ENCODE measurements at places on chromosomes 2 and 18.

- no peak for DNase-seq
Observed at GRCh38 chr18:58175122-58175785, 131.2 kb downstream of the NEDD4L start.

DNA sequence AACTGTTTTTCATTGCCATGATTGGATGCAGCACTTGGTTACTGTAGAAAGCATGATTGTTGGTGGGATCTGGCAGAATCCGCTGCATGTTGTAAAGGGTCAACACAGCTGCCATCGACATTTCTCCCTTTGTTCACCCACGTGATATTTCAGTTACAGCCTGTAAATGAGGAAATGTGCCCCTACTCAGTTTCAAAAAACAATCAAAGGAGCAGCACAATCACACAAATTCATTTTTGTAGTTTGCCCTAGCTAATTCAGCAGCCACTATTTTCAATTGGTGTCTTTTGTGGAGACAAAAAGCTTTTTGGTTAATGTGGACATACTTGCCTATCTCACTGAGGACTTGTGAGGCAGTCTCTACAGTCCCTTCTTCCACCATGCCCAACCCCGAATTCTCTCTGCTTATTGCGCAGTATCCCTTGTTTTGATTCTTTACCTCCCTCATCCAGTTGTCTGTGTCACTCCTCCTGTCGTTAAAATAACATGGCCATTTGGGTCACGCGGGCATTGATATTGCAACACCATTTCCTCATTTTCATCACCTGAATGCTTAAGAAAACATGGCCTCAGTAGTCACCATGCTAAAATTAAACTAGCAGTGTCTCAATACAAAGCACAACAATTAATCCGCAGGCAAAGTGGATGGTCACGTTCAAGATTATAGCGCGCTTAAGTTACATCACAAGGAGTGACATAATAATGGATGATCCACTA, 6.4 kb upstream of the PROC start:
- DNase-seq: no peak

DNA sequence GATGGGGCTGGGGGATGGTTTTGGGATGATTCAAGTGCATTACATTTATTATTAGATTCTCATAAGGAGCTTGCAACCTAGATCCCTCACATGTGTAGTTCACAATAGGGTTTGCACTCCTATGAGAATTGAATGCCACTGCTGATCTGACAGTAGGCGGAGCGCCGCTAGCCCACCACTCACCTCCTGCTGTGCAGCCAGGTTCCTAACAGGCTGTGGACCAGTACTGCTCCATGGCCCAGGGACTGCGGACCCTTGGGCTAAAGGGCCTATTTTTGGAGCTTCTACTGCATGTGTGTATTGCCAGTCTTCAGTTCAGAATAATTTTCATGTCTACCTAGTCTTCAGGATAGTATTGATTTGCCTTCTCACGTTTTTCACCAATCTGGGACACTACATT, 165.3 kb upstream of the TWIST2 start:
- no peak for DNase-seq

GRCh38 chr2:70837980-70838925, 2.6 kb upstream of the CD207 start:
- DNase-seq: no peak

DNA sequence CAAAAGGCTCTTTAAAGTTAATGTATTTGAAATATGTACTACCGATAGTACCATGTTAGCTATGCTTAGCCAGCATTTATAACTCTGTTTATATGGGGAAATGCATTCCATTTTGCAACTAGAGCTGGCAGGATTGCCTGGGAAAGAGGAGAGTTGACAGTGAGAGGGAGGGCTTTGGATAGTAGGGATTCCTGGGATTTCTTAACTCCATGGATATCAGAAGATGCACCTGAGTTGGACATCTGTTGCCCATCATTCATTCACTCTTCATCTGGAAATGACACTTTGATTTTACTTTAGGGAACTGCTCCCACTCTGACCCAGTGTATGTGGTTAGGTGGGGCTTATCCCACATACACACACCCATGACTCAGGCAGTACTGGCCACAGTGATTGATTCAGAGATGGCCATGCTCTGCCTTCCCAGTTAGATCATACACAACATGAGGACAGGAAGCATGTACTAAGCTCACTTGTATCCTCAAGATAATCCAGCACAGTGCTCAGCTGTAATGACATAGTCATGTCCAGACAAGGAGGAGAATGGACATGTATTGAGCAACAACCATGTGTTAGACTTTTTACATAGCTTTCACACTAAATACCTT, 248.8 kb downstream of the MREG start:
- DNase-seq: no peak

- no peak for DNase-seq
Observed at GRCh38 chr2:126828491-126828890, 70.2 kb upstream of the TEX51 start.

- DNase-seq: no peak
Observed at GRCh38 chr2:88857951-88858411, 166.5 kb downstream of the RPIA start.

DNA sequence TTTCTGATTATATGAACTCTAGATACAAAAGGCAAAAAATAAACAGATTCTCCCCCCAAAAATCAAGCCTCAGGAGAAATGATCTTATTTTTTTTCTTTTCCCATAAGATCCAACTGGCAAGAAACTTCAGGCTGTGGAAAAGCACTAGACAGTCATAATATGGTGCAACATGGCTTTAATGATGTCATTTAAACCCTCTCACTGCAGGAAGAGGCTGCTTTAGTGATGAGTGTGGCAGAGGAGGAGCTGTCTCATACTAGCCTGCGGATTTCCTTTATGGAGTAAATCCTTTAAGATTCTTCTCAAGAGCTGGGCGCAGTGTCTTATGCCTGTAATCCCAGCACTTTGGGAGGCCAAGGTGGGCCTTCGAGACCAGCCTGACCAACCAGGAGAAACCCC, 83.3 kb upstream of the CD28 start:
- no peak for DNase-seq

DNA sequence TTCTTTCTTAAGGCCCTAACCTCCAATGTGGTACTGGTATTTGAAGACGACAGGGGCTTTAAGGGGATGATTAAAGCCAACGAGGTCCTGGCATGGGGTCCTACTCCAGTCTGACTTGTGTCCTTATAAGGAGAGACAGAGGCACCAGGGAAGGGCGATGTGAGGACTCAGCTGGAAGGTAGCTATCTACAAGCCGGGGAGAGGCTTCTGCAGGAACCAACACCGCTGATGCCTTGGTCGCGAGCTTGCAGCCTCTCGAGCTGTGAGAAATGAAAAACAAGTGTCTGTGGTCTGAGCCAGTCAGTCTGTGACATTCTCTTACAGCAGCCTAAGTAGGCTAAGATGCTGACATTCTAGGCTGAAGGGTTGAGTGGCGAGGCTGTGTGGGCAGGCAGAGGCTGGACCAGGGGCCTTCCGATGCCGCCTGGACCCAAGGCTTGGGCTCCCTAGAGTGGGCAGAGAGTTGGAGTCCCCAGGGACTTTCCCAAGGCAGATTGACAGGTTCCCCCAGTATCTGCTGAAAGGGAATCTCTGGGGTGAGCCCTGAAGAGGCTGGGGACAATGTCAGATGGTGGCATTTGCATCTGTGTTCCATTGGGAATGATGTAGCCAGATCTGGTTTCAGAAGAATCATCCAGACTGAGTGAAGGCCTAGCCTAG, 322.9 kb upstream of the HS6ST1 start:
- no peak for DNase-seq

DNA sequence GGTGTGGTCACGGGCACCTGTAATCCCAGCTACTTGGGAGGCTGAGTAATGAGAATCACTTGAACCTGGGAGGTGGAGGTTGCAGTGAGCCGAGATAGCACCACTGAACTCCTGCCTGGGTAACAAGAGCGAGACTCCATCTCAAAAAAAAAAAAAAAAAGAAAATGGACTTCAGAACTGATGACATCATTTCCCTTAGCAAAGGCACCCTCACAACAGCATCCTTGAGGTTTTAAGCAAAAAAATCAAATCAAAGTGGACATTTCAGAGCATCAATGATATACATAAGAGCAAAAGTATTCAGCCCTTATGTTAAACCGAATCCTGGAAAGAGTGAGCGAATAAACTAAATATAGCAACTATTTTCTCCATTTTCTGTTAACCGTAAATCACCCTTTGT, 45.3 kb downstream of the EPB41L3 start:
- DNase-seq: no peak

DNA sequence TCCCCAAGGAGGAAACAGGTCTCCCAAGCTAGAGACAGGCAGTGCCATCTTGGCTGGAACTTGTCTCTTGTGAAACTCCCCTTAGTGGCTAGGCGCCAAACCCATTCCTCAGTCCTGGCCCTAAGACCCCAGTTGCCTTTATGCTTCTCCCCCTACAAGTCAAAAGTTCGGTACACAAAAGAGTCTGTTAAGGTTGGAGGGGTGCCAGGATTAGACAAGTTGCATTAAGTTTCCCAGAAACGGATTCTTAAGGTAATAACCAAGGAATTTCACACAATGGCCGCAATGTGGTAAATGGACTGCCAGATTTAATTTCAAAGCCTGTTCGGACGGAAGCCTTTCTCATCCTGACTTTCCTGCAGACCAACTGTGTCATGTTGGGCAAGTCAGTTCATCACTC, 80.7 kb downstream of the CCBE1 start:
- no peak for DNase-seq

GRCh38 chr2:71531522-71532047, 78.2 kb downstream of the DYSF start:
- DNase-seq: no peak

GRCh38 chr18:41391616-41392595, 563.1 kb upstream of the PIK3C3 start:
- no peak for DNase-seq

GRCh38 chr2:233096006-233096405, 35.9 kb downstream of the INPP5D start:
- DNase-seq: no peak

- no peak for DNase-seq
Observed at GRCh38 chr2:227761740-227762476, 16.2 kb downstream of the SCYGR8 start.

DNA sequence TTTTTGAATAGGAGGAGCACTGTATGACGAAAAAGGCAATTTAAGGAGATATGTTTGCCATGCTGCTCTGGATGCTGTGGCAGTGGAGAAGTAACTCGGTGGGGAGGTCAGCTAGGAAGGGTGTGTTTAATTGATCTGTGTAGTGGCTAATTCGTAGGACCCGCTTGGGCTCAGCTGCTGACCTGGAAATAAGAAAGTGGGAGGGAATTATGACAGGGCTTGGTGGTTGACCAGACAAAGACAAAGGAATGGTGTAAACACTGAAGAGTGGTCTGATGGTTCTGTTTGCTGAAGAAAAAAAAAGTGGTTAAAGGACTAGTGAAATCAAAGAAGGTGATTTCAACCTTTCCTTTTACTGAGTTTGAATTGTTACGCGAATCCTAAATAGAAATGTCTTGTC, 146.0 kb downstream of the MAP4K4 start:
- DNase-seq: no peak

DNA sequence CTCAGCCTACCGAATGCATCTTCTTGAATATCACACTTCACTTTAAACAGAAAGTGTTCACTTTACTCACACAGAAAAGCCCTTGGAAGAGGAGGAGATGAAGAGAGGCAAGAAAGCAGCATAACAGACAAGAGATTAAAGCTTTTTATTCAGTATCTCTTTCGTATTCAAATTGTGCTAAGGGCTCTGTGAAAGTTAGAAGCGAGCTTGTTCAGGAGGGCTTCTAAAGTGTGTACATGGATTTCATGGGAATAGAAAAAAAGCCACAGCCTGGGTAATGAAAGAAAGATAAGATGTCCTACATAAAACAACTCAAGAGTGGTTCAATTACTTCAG, 531.9 kb downstream of the TMEM182 start:
- no peak for DNase-seq

GRCh38 chr2:2173633-2174032, 157.4 kb downstream of the MYT1L start:
- no peak for DNase-seq

- no peak for DNase-seq
Observed at GRCh38 chr18:13378150-13378549, 159.6 kb downstream of the LDLRAD4 start.

DNA sequence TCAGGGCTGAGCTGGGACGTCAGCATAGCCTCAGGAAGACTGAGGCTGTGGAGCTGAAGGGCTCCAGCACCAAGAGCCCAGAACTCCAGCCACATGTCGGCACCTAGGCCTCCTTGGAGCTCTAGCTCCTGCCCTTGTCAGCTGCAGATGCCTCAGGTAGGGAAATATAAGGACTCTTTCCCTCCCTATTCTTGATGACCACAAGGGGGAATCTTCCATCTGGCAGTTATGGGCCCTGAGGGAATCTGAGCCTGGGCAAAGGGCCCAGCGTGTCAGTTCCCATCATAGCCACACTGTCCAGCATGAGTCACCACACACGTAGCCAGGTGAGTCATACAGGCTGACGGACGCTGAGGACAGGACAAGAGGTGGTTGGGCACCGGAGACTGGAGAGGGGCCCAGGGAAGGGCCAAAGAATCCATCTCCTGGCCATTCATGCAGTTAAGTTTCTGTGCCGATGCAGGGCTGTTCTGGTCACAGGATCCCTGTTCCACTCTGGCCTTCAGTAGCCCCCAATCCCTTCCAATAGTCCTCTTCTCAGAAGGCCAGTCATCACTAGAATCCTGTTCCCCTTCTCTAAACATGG, 1.8 kb downstream of the MPV17 start:
- no peak for DNase-seq

GRCh38 chr2:97870396-97870843, 125.3 kb downstream of the TMEM131 start:
- DNase-seq: no peak

GRCh38 chr2:107412209-107412904, 414.3 kb upstream of the RGPD4 start:
- no peak for DNase-seq

- DNase-seq: no peak
Observed at GRCh38 chr2:150133623-150134022, 353.8 kb downstream of the RND3 start.

DNA sequence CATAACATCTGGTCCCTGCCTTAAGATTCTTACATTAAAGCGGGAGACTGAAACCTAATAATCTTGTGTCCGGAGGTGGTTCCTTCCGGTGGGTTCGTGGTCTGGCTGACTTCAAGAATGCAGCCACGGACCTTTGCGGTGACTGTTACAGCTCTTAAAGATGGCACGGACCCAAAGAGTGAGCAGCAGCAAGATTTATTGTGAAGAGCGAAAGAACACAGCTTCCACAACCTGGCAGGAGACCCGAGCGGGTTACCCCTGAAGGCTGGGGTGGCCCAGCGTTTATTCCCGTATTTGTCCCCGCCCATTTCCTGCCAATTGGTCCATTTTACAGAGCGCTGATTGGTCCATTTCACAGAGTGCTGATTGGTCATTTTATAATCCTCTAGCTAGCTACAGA, 122.3 kb upstream of the SIX2 start:
- no peak for DNase-seq

- no peak for DNase-seq
Observed at GRCh38 chr2:69554981-69555380, 88.6 kb downstream of the AAK1 start.

DNA sequence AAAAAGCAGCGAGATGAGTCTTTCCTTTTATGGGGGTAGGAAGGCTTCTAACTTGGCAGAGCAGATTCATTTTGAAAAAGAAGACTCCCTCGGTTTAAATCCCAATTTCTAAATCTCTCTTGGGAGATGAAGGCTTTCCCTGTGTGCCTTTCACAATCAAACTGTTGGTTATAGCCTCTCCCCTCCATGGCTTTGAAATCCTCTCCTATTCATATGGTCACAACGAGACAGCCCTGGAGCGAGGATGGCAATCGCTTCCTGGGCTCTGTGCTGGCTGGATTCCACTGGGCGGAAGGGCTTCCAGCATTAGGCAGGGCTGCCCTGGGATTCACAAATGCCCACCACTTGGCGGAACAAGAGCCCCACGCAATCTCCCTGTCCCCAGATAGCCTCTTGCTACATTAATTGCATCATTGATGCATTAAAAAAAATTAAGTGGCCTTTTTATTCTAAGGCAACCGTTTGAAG, 1.6 kb downstream of the CAVIN2 start:
- no peak for DNase-seq
